ENCODE measurements at places on chromosomes 3 and 15.

GRCh38 chr15:65470866-65471265, 46.6 kb downstream of the DPP8 start:
- H3K4me1 ChIP-seq, result peaks cover 2% of the 10 kb centered on the region
- no peak overlapping the region for H3K4me3 ChIP-seq
- H3K27me3 ChIP-seq, result no peaks in the 10 kb centered on the region
- no peak for DNase-seq

- no peak overlapping the region for H3K27ac ChIP-seq
- DNase-seq, result peak; percentile 23
- H3K4me3 ChIP-seq, result no peak overlapping the region
Observed at GRCh38 chr3:16546186-16547010, 32.9 kb upstream of the RFTN1 start.

GRCh38 chr3:11136830-11137626, 17.3 kb upstream of the HRH1 start:
- DNase-seq, result no peak
- H3K27ac ChIP-seq, result no peak overlapping the region
- no peaks in the 10 kb centered on the region for H3K36me3 ChIP-seq
- H3K27me3 ChIP-seq, result peaks cover 3% of the 10 kb centered on the region
- peaks cover 15% of the 10 kb centered on the region for H3K4me1 ChIP-seq

GRCh38 chr15:60406513-60407414, 9.0 kb upstream of the ANXA2 start:
- H3K27ac ChIP-seq, result no peak overlapping the region
- H3K4me1 ChIP-seq, result peaks cover 12% of the 10 kb centered on the region
- peaks cover 8% of the 10 kb centered on the region for H3K27me3 ChIP-seq
- H3K36me3 ChIP-seq, result peaks cover 3% of the 10 kb centered on the region

GRCh38 chr15:40118473-40118872, 9.8 kb upstream of the BMF start:
- peaks cover 7% of the 10 kb centered on the region for H3K27me3 ChIP-seq
- no peak for DNase-seq
- H3K27ac ChIP-seq, result no peak overlapping the region
- no peak overlapping the region for H3K4me3 ChIP-seq
- no peaks in the 10 kb centered on the region for H3K36me3 ChIP-seq
- peaks cover 21% of the 10 kb centered on the region for H3K4me1 ChIP-seq

DNA sequence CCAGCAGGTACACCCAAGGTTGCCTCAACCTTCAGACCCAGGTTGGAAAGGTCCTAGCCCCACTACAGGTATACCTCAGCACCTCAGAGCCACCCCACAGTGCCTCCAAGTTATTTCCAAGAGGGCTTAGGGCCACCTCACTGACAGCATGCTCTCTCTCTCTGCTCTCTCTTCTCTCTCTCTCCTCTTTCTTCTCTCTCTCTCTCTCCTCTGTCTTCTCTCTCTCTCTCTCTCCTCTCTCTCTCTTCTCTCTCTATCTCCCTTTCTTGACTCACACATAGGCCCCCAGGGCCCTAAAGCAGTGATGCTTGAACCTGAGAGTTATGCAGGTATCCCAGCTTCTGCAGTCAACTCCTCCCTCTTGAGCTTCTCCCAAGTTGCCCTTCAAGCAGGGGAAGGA, 4.2 kb downstream of the CAV3 start:
- DNase-seq, result no peak
- no peaks in the 10 kb centered on the region for H3K36me3 ChIP-seq
- H3K4me3 ChIP-seq, result no peak overlapping the region
- H3K4me1 ChIP-seq, result peaks cover 3% of the 10 kb centered on the region

DNA sequence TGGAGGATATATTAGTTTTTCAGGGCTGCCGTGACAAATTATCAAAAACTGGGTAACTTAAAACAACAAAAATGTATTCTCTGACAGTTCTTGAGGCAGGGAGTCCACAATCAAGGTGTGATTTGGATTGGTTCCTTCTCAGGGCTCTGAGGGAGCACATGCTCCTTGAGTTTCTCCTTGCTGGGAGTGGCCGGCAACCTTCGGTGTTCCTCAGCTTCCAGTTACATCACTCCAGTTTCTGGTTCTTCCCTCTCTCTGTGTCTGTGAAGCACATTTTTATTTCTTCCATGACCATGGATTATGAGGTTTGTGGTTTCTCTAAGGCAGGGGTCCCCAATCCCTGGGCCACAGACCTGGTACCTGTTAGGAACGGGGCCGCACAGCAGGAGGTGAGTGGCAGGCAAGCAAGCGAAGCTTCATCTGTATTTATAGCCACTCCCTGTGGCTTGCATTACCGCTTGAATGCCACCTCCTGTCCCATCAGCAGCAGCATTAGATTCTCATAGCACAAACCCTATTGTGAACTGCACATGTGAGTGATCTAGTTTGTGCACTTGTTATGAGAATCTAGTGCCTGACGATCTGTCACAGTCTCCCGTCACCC, 24.3 kb downstream of the LRRC28 start:
- peaks cover 25% of the 10 kb centered on the region for H3K4me1 ChIP-seq
- peaks cover 9% of the 10 kb centered on the region for H3K36me3 ChIP-seq
- no peak overlapping the region for H3K27ac ChIP-seq
- DNase-seq, result peak; percentile 51
- H3K27me3 ChIP-seq, result no peaks in the 10 kb centered on the region

DNA sequence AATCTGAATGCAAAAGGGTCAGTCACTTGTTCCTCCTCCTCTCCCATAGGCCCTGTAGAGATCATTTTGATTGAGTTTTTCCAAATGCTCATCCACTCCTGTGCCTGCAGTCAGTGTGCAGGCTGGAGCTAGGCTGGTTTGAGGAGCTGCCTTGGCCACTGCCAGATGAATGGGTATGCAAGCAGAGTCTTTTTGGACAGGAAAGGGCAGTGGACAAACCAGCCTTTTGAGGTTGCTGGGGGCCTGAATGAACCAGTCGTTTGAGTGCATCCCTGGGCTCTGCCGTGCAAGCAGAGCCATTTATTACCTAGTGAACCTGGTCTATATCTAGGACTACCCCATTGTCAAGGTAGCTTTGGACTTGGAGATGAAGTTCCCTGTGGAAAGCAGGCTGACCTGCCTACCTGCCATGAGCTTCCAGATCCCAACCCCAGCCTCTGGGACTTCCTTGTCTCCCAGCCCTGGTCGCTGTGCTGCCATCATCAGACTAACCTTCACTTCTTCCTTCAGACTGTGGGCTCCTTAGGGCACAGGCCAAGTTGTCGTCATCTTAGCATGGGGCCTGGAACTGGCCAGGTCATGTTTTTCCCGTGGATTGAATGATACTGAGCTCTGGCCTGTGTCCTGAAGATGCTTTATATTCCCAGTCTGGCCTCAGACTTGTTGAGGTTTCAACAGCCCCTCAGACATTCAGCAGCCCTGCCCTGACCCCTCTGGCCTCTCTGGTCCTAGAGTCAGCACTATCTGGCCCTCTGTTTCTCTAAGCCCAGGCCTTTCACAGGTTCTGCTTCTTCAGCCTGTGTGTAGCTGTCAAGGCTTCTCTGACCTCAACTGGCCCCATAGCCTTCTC, 55.5 kb upstream of the PRR23C start:
- H3K27ac ChIP-seq, result no peak overlapping the region
- no peaks in the 10 kb centered on the region for H3K4me1 ChIP-seq
- no peak for DNase-seq
- H3K27me3 ChIP-seq, result no peaks in the 10 kb centered on the region
- no peaks in the 10 kb centered on the region for H3K36me3 ChIP-seq
- H3K4me3 ChIP-seq, result no peak overlapping the region

DNA sequence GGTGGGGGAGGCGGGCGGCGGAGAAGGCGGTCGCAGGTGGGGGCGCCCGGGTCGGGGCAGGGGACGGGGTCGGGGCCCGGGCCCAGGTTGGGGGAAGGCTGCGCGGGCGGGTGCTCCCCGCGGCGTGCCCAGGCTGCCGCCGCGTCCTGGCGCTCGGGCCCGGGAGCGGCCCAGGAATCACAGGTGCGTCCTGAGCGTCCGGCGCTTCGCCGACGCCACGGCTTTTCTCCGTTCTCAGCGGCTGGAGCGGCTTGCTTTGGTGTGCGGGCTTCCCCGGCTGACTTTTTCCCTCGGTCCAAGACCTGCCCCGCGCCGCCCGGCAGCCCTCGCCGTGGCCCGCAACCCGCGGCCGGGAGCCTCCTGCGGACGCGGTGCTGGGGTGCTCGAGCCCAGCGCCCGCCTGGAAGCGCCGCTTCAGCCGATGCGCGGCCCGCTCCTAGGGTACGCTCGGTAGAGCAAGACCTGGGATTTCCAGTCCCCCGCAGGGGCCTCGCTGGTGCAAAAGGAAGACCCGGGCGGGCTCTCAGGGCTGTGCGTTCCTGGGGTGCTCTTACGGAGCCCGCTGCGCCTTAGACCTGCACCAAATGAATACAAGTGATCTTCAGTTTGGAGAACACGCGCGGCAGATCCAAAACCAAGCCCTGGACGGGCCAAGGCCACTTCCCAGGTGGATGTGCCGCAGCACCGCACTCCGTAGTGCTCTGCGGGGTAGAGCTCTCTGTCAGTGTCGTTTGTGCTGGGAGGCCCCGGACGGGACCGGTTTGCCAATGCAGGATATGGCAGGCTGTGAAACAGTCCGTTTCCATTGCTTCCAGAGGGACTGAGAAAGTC, 639 bp downstream of the NIPA1 start:
- peak; percentile 75 for DNase-seq
- H3K4me3 ChIP-seq, result peak overlapping the region; percentile 83
- H3K36me3 ChIP-seq, result peaks cover 27% of the 10 kb centered on the region
- H3K27me3 ChIP-seq, result peaks cover 2% of the 10 kb centered on the region

GRCh38 chr3:194168994-194169393, 33.0 kb downstream of the HES1 start:
- peaks cover 2% of the 10 kb centered on the region for H3K4me1 ChIP-seq
- no peaks in the 10 kb centered on the region for H3K36me3 ChIP-seq
- no peak overlapping the region for H3K27ac ChIP-seq
- no peak for DNase-seq
- H3K27me3 ChIP-seq, result peaks cover 47% of the 10 kb centered on the region

- H3K36me3 ChIP-seq, result no peaks in the 10 kb centered on the region
- H3K27ac ChIP-seq, result no peak overlapping the region
- no peak for DNase-seq
- H3K4me1 ChIP-seq, result no peaks in the 10 kb centered on the region
Observed at GRCh38 chr3:159174715-159175692, 373.1 kb downstream of the MFSD1 start.

DNA sequence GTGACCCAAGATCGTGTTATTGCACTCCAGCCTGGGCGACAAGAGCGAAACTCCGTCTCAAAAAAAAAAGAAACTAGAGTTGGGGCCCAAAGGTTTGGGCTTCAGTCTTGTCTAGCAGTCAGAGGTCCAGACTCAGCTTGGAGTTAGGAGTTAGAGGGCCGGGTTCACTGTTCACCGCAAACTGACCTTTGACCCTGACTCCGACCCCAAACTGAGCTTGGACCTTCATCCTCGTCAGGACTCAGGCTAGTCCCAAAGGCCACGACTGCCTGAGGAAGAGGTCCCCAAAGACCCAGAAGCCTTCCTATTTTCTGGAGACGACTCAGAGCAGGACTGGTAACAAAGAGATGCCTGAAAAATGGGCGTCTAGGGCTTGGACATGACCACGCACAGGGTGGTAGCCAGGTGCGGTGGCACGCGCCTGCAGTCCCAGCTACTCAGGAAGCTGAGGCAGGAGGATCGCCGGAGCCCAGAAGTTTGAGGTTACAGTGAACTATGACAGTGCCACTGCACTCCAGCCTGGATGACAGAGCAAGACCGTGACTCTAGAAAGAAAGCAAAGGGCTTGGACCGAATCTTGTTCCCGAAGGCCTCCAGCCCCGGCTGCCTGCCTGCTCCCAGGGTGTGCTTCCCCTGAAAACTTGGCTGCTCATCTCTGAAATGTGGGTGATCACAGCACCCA, 22.8 kb upstream of the RPL29 start:
- H3K4me1 ChIP-seq, result no peaks in the 10 kb centered on the region
- DNase-seq, result no peak
- no peaks in the 10 kb centered on the region for H3K27me3 ChIP-seq

DNA sequence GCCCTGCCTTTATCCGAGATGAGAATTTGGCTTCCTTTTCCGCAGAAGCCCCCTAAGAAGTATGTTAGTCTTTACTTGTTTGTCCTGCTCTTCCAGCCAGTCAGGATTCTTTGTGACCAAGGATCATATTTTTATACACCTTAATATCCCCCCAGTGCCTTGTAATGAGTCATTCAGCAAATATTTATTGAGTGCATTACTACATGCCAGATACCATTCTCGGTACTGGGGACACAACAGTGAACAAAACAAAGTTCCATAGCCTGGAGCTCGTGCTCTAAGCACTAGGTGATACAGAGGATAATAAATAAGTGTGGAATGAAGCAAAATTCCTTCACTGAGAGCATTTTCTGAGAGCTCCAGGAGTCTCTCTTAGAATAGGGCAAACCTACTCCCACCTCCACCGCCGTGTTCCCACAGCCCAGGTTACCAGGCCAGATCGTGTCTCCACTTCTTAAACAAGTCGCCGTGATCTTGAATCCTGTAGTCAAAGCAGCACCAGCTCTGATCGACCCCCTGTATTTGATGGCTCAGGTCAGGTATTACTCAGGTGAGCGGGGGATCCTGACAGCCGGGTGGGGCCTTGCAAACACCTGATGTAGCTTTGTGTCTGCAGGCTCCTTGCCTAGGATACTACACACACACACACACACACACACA, 18.5 kb downstream of the TTC21A start:
- no peak overlapping the region for H3K4me3 ChIP-seq
- peaks cover 23% of the 10 kb centered on the region for H3K4me1 ChIP-seq
- peaks cover 3% of the 10 kb centered on the region for H3K36me3 ChIP-seq
- no peak for DNase-seq
- H3K27me3 ChIP-seq, result peaks cover 2% of the 10 kb centered on the region

- no peak for DNase-seq
- no peak overlapping the region for H3K27ac ChIP-seq
- no peaks in the 10 kb centered on the region for H3K27me3 ChIP-seq
- H3K4me1 ChIP-seq, result no peaks in the 10 kb centered on the region
- peaks cover 63% of the 10 kb centered on the region for H3K36me3 ChIP-seq
- H3K4me3 ChIP-seq, result no peak overlapping the region
Observed at GRCh38 chr3:9682096-9682495, 21.5 kb upstream of the CPNE9 start.

DNA sequence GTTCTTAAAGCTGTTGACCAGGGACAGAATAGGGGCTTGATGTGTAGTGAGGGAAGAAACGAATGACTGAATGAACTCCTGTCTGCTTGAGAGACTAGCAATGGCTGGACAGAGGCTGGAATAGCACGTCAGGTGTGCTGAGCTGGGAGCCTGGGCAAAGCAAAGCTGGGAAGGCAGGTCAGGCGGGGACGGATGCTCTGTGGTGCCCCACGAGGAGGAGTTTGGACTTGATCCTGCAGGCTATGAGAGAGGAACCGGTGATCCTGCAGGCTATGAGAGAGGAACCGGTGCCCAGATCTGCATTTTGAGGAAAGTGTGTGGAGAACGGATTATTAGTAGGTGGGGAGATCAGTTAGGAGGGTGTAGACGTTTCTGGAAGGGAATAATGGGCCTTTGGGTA, 31.3 kb upstream of the PSTPIP1 start:
- H3K27ac ChIP-seq, result no peak overlapping the region
- H3K27me3 ChIP-seq, result peaks cover 23% of the 10 kb centered on the region
- H3K36me3 ChIP-seq, result no peaks in the 10 kb centered on the region
- peaks cover 4% of the 10 kb centered on the region for H3K4me1 ChIP-seq
- no peak overlapping the region for H3K4me3 ChIP-seq

DNA sequence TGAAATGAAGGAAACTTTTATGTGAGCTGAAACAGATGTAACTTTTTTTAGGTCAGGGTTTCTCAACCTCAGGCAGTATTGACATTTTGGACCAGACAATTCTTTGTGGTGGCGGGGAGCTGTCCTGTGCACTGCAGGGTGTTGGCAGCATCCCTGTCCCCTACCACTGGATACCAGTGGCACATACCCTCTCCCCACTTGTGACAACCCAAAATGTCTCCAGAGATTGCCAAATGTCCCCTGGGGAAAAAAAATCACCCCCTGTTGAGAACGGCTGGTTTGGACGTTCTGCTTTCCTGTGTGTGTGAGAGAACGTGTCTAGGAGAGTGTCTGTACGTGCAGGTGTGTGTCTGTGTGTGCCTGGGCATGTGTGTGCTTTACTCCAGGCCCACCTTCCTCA, 30.7 kb upstream of the GRIP2 start:
- no peak for DNase-seq
- H3K4me3 ChIP-seq, result no peak overlapping the region
- H3K27me3 ChIP-seq, result no peaks in the 10 kb centered on the region

Data from activated CD4-positive, alpha-beta T cell treated with anti-CD3 and anti-CD28 coated beads, Interleukin-2, amount 10 ng/mL, durations not matched to agents 24 days and 14 days (primary cell).